ENCODE measurements at places on chromosomes 5 and 9.

GRCh38 chr5:159156426-159157238 is 52.7 kb downstream of the RNF145 start:
- no peak for DNase-seq

DNA sequence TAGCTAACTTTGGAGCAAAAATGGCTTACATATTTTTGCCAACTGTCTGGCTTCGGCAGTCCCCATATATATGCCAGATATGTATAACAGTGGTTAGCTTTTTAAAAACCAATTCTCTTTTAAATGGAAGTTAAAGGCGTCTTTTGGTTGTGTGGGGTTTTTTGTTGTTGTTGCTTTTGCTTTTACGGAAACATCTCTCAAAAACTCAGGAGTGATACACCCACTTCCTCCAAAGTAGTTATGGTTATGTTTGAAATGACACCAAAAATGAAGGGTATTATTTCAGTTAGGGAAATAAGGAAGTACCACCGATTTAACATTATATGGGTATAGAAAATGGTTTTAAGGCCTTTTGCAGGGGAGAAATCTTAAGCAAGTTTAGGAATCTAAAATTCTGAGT is 2.3 kb downstream of the CNOT8 start:
- no peak for DNase-seq

- DNase-seq = no peak
These were observed 175.6 kb downstream of the MEF2C start for GRCh38 chr5:88707216-88707965.

GRCh38 chr5:149256451-149256850 is 15.2 kb upstream of the AFAP1L1 start:
- DNase-seq = no peak

- no peak for DNase-seq
These were observed 518.1 kb downstream of the CSNK1G3 start for GRCh38 chr5:124030043-124030491.

GRCh38 chr5:111668477-111669414 is 88.2 kb downstream of the NREP start:
- no peak for DNase-seq

DNA sequence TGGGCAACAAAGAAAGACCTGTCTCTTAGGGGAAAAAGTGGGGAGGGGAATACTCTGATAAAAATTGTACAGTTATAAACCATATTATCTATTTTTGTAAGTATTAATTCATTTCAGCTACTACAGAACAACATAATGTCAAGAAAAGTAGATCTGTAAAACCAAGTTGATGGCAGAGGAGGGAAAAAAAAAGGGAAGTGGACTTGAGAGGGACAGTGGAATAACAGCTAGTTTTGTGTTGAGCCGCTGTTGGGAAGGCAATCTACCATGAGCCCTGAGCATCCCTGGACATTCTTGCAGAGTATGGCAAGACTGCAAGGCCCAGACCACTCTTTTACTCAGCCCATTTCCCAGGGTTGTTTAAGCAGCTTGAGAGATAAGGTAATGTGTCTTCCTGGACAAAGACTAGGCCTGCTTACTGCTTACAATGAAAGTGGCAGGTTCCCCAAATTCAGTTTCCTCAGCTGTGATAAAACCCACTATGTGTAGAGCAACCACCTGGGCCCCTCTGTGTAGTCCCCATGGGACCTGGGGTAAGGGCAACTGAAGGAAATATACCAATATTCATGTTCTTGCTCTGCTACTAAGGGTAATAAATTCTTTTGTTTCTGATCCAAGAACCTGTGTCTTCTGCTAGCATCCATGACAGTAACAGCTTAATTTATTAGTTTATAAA is 25.0 kb downstream of the CEP120 start:
- DNase-seq = no peak

GRCh38 chr5:179798144-179798770 is 4.5 kb downstream of the LTC4S start:
- DNase-seq = no peak

DNA sequence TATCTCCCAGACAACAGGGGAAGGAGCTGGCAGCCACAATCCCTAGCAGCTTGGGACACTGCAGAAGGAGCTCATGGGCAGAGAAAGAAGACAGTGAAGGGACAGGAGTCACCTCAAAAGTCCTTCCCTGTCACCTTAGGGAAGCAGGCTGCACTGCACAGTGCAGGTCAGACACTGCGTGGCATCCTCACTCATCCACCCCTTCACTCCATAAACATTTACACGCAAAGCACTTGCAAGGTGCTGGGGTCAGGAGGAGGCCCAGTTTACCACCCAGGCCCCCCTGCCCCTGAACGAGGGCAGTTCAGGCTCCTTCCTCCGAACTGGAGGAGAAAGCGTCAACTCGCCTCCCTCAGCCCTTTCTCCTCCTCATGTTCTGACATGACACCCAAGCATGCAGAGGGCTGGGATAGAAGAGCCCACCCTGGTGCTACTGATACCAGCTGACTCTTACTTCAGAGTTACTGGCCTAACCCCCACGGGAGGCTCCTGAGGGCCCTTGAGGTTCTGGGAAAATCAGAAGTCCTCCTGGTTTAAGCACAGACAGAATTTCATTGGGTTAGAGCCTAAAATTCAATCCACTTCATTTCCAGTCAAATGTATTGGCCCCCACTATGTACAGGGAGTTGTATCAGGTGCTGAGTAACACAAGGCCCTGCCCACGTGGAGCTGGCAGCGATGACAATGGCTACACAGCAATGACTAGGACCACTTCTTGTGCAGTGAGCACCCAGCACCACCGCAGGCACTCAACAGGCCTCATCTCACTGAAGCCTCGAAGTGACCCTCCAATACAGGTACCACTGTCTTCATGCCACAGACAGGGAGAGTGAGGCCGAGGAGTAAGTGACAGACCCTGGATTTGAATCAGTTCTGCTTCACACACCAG is 70.4 kb downstream of the RAPGEF1 start:
- DNase-seq = no peak

GRCh38 chr9:88998503-88998902 is 7.2 kb downstream of the S1PR3 start:
- DNase-seq = no peak

Data from SIG-M5 (cell line).